Activated naive CD4-positive, alpha-beta T cell treated with anti-CD3 and anti-CD28 coated beads, Interleukin-2, amount 50 U/mL, for 16 hours (primary cell): ENCODE measurements at places on chromosomes 5 and 9.
A peak's percentile ranks its signal among the peaks of the same experiment; 100 is the strongest.

GRCh38 chr5:16602182-16602581 lies 14.6 kb downstream of the RETREG1 start:
- no peak for DNase-seq

- DNase-seq, result no peak
These were observed 631 bp downstream of the B4GALT7 start for GRCh38 chr5:177600508-177601018.

- DNase-seq, result no peak
These were observed 392.0 kb upstream of the KCNN2 start for GRCh38 chr5:113969901-113970300.

DNA sequence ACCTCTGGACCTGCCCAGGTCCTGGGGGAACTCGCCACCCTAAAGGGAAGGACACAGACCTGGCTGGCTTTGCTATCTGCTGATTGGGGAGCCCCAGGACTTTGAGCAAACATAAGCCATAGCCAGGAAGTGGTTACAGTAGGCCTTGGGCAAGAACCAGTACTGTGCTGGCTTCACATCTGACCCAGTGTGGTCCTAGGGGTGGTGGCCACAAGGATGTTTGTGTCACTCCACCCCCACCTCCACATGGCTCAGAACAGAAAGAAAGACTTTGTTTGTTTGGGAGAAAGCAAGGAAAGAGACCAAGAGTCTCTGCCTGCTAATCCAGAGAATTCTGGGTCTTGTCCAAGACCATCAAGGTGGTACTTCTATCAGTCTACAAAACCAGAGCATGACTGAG lies 334.2 kb downstream of the SPOCK1 start:
- DNase-seq, result no peak

DNA sequence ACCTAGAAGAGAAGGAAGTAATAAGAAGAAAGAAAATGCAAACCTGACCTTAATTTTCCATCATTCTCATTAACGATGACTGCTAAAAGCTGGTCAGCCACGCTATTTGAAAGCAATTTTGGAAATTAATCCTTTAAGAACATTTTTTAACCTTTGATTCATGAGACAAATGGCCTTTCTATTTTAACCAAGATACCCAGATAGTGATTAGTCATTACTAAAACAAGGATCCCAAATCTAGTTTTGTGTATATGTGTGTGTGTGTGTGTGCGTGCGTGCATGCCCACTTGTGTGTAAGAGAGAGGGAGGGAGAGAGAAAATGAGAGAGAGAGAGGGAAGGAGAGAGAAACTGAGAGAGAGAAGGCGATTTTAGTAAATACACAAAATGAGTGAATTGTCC lies 329.5 kb downstream of the DEPDC1B start:
- DNase-seq, result no peak

DNA sequence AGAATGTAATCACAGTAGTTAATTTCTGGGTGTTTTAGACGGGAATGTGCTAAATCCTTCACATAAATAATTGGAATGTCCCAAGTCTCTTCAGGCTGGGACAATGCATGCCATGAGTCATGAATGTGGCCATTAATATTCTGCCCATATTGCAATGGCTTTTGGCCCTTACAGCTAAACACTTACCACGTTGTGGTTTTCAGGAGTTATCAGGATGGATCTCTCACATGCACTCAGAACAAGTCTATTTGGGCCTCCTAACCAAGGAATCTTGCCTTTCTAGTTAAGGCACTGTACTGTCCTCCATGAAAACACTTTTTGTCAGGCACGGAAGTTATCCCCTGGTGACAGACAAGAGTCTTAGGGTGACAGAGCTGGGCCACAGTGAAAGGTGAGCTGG lies 32.7 kb downstream of the PKD2L2 start:
- DNase-seq, result no peak

DNA sequence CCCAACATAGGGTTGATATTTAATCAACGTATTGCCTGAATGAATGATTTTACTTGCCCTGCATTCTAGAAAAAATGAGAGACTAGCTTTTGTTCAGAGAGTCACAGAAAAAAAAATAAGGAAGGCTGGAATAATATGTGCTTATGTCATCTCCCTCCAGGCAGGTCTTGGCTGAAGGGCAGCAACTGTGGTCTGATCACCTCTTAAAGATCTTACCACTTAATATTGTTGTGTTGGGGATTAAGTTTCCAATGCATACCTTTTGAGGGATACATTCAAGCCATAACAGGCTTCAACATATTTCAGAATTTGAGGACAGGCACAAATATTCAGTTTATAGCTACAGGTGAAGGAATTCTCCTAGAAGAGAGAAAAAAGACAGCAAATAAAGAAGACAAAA lies 157.3 kb upstream of the S1PR3 start:
- DNase-seq, result no peak

DNA sequence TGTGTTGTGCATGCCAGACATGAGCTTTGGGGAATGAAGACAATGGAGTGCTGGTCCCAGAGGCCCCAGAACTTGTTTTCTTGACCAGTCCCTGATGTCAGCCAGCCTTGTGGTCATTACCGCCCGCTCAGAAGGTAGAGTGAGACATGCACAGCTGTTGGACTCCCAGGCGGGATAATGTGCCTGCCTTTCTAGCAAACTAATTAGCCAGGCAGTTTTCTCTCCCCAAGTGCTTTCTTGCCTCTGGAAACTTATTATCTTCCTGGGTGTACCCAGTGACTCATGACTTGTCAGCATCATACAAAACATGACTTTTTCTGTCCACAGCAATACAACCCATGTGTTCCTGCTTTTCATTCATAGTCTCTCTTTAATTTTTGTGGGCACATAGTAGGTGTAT lies 131.1 kb downstream of the RMI1 start:
- no peak for DNase-seq

- no peak for DNase-seq
These were observed 96.2 kb downstream of the TLE4 start for GRCh38 chr9:79667817-79668436.

- DNase-seq, result no peak
These were observed 11.5 kb upstream of the BOD1 start for GRCh38 chr5:173627860-173628392.

GRCh38 chr5:131068076-131068475 lies 97.0 kb downstream of the HINT1 start:
- DNase-seq, result no peak

DNA sequence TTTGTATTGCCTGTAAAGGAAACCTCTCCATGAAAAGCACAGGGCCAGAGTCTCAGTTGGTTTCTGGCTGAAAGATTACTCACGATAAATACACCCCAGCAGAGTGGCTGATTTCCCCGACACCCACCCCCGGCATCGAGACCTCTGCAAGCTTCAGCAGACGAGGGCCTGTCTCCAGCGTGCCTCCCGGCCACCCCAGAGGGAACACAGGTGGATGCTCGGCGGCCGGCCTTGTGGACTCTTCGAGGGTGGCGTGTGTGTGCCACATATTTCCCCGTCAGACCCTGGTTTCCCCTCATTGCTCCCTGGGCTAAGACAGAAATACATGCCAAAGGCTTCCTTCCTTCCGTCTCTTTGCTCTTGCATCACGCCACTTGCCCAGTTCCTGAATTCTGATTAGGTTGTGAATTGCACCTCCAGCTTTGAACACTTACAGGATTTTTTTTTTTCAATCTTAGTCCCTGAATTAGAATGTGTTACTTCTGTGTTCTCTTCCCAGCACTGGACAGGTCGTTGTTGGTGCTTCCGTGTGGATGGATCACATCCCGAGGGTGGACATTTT lies 13.6 kb downstream of the IRX1 start:
- DNase-seq, result no peak

DNA sequence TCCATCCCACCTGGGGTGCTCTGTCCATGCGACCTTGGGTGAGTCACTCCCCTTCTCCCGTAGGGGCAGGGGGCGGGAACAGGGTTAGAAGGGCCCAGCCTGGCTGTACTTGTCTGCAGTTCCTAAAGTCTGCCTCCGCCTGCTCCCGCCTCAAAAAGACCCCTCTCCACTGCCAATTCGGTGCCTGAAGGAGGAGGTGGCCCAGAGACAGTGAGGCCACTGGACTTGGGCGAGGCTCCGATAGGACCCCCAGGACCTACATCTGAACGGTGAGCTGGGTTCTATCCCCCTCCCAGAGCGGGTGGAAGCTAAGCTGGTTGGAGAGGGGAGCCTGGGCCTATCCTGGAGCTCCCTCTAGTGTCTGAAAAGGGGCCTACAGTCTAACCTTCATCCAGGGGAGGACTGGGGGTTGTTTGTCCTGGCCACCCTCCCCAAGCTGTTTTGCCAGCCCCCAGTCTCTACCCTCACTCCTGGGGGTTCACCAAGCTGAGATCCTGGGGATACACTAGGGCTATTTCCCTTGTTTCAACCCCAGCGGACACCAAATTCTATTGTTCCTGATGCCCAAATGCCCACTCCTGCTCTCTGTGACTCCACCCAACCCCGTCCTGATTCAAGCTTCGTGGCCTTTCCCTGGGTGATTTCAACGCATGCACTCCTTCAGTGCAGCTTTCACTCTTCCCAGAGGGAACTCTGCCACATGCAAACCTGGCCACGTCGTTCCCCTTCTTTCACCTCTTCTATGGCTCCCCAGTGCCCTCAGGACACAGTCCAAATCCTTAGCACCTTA lies 6.1 kb upstream of the CRB2 start:
- peak; percentile 64 for DNase-seq

DNA sequence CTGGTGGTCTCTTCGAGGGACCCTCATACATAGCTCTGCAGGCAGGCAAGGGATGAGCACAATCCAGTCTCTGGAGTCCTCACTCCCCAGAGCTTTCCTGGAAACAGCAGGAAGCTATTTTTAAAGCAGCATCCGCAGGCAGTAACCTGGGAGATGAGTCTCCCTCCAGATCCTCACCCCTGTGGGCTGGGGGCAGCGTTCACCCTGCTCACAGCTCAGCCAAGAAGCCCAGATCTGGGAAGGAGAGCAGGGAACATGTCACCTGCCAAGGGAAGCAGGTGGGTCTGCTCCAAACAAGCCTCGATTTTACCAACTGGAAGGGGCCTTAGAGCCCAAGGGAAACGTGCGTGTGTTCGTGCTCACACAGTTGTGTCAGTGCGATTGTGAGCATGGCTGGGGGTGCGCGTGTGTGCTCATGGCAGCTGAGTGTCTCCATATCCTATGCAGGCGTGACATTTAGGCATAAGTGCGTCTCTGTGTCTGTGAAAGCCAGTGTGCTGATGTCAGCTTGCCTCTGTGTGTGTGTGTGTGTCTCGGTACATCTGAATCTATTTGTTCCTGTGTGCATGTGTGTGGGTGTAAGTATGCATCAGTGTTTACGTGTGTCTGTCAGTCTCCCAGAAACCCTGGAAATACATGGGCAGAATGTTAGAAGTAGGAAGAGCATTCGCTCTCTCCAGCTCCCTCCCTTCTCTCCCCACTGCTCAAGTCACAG lies 40.6 kb upstream of the CPLX2 start:
- no peak for DNase-seq

DNA sequence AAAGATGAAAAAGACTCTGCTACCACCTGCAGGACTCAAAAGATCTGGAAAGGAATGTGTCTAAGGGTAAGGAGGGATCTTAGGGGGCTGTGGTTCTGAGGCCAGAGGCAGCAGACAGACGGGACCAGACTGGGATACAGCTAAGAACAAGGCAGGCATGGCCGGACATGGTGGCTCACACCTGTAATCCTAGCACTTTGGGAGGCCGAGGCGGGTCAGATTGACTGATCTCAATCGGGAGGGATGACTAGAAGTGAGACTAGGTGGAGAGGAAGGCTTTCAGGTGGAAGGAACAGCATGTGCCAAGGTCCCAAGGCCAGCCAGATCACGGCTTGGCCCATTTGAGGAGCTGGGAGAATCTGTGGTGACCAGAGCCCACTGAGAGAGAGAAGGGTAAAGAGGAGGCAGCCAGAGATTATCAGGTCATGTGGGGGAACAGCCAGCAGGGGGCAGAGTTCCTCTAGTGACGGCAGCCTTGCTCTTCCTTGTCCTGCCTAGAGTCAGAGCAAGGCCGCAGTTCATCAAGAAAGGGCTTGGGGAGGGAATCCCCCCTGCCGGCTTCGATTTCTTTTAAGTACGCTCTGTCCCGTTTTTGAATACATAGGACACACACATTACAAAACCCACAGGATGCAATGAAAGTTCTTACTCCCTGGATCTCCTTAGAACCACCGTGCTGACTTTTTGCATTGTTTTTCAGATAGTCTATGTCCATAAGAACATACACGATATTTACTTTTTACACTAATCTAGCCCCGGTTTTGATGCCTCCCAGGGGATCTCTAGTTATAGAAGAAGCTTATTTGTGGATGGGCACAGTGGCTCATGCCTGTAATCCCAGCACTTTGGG lies 2.6 kb upstream of the OLFML2A start:
- peak; percentile 83 for DNase-seq

GRCh38 chr5:74371621-74372020 lies 268.9 kb downstream of the ENC1 start:
- no peak for DNase-seq

GRCh38 chr9:12658531-12659209 lies 34.5 kb upstream of the TYRP1 start:
- DNase-seq, result peak; percentile 8

DNA sequence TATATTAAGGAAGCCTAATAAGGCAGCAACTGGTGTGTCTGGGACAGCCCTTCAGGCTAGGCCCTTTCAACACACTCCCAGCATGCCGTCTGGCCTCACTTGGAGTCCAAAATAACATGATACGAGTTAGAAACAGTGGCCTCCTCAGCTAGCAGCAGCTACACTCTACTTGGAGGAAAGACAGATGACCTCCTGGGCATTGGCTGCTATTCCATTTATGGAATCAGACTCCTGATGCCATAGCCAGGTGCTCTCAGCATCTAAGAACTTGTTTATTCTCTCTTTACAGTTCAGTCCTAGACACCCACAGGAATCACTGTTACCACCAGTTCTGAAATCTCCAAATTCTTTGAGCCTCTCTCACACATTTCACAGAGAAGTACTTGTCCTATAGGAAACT lies 31.8 kb downstream of the RUSC2 start:
- no peak for DNase-seq

GRCh38 chr5:102218159-102218558 lies 77.9 kb downstream of the SLCO4C1 start:
- DNase-seq, result no peak

- no peak for DNase-seq
These were observed 732 bp downstream of the SNAPC3 start for GRCh38 chr9:15423231-15423985.

DNA sequence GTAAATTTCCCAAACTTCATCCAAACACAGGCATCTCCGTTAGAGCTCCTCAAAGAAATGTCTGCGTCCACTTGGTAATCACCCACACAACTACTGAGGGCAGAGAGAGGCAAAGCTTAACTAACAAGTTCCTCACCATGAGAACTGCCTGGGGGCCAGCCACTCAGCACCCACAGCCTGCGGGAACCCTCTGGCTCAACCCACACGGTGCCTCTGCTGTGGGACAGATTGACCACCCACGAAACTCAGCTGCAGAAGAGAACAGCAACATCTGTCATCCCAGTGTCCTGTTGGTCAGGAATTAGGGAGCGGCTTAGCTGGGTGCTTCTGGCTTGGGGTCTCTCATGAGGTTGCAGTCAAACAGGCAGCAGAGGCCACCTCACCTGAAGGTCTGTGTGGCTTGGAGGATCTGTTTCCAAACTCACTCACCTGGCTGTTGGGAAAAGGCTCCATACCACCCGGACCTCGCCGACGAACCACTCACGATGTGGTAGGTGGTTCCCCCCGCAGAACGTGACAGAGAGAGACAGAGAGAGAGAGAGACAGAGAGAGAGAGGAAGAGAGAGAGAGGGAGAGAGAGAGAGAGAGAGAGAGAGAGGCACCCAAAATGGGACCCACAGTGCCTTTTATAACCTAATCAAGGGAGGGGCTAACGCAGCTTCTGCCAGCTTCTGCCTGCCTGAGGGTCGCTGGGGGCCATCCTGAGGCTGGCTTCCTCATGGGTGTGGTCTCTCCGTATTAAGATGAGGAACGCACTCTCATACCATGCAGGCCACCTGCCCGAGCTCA lies 103.5 kb downstream of the OLFM1 start:
- no peak for DNase-seq

GRCh38 chr5:73764586-73764985 lies 138.6 kb downstream of the ARHGEF28 start:
- DNase-seq, result no peak
